ENCODE measurements at places on chromosomes 1 and 21.

DNA sequence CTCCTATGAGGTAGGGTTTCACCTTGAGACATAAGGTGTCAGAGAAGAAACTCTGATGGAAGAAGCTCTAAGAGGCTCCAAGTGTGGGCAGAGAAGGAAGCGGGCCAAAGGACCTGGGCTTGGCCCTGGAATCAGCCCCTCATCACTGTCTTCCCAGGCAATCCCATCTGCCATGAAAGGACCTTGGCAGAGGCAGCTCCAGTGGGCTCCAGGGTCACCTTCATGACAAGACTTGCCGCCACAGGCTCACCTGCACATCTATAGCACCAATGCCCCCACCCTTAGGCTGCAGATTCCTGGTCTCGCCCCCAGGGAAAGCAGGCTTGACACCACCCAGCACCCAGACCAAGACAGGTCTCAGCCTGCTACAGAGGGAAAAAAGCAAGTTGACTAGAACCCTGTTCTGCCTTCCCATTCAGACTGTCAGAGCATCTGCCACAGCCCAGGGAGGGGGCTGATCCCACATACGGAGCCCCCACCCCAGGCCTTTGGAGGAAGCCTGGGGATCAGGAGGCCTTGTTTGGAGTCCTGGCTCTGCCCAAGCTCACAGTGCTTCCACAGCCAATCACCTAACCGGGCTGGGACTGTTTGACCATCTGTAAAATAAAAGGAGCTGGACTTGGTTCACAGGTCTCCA is 490 bp upstream of the FAM110D start:
- DNase-seq: no peak

DNA sequence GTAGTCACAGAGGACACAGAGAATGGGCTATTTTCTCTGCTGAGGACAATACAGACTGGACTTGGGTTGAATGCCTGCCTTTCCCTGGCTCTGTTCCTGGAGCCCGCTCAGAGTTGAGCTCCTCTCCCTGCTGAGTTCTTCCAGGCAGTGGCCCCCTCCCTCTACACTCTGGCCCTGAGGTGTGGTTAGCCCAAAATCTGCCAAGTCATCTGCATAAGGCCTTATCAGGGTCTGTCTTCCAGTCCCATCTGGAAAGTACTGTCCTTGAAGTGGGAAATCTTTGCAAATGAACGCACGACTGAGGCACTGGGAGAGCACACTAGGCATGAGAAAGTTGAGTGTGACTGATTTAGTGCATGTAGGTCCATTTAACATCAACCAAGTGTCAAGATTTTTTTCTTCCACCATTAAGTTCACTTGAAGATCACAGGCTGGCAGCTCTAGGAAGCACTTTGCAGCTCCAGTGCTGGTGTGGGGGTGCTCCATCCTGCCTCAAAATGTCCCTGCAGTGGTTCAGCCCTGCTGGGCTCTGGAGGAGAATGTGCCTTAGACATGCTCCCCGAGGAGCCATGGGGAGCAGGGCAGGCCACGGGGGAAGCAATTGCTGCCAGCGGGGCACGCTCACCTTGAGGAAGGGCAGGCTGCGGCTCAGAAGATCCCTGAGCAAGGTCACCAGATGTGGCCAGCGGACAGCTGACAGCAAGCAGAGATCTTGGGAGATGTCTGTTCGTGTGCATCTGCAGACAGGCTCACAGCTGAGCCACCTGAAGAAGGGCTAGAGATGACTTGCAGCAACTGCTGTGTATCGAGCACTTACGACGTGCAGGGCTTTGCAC is 41.5 kb downstream of the IER5 start:
- DNase-seq: no peak

GRCh38 chr1:182301467-182302198 is 90.0 kb downstream of the GLUL start:
- no peak for DNase-seq

DNA sequence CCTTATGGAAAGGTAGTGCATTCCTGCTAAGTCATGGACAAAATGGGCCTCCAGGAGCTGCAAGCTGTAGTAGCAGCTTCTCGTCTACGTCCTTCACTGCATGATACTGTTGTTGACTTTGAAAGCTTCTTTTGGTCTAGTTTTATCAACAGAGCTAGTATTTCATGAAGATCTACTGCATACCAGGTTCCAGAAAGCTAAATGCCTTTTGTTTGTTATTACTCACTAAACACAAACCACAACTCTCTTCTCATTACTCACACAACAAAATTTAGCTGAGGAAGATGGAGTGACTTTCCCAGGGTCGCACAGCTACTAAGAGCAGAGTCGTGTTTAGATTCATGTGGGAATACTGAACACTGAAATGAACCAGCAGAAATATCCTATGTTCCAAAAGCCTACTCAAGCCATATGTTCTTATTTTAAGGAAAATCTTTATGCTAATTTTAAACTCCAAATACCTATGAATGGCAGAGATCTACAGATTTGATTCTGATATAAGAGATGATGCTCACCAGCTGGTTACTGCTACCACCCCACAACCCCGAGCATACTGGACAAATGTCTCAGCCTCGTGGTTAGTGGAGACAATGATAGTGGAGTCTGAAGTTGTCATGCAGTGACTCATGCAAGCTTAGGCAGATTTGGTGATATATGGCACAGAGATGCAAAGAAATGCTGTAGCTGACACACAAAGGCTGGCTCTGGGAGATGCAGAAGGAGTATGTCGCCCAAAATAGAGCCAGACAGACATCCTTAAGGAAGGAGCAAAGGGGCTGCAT is 20.6 kb downstream of the PGBD2 start:
- DNase-seq: no peak

DNA sequence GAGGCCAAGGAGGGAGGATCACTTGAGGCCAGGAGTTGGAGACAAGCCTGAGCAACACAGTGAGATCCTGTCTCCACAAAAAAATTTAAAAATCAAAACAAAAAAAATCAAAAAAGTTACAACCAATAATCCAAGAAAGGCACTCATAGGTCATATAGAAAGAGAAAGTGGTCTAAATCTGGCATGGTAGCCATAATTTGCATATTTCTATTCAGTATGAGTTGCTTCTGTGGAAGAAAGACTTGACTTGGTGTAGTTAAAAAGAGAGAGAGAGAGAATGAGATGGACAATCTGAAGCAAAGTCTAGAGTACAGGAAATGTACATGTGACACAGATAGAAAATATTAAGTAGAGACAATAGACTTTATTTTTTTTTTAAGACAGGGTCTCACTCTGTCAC is 22.5 kb downstream of the JMJD4 start:
- DNase-seq: no peak

- peak; percentile 77 for DNase-seq
Measured at GRCh38 chr1:172638885-172639831, 19.7 kb upstream of the FASLG start.

DNA sequence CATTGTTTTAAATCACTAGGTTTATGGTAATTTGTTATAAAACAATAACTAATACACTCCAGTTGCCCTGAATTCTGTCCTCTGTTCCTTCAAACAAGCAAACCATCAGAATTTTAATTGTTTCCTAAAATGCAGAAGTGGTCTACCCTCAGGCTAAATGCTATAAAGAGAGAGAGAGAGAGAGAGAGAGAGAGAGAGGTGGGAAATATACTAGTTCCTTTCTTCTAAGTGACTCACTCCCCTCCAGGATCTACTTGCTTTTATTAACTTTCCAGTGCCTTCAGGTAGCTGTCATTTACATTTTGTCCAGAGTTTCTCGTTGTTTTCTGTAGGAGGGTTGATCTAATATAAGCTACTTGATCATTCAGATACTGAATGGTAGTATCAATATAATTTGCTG is 26.4 kb downstream of the LRRC53 start:
- no peak for DNase-seq

GRCh38 chr1:88730132-88730675 is 46.1 kb downstream of the PKN2 start:
- no peak for DNase-seq

GRCh38 chr1:89833183-89834082 is 12.6 kb downstream of the LRRC8D start:
- DNase-seq: no peak

- no peak for DNase-seq
Measured at GRCh38 chr1:93578911-93579825, 102.5 kb downstream of the BCAR3 start.

GRCh38 chr1:228374711-228375577 is 31.7 kb downstream of the TRIM11 start:
- DNase-seq: no peak
